ENCODE measurements at places on chromosomes 7 and 10. TPM values are rescaled to one million over a fixed set of nuclear protein-coding genes. Genes with fewer than 3 reads are reported as not detected.

GRCh38 chr10:127094984-127095383 is 101.4 kb downstream of the INSYN2A start:
- DNase-seq, result no peak

- DNase-seq, result peak; percentile 80
Measured at GRCh38 chr10:24706479-24707118, 17.1 kb downstream of the ARHGAP21 start.

- DNase-seq, result no peak
Measured at GRCh38 chr7:57179776-57180415, 47.7 kb upstream of the ZNF479 start.

- peak; percentile 75 for DNase-seq
Measured at GRCh38 chr10:90193240-90193985, 492.0 kb downstream of the KIF20B start.

GRCh38 chr10:85152496-85152895 is 824.1 kb downstream of the CCSER2 start:
- no peak for DNase-seq

LRIT1 gene
- total RNA-seq, result not detected

TDRD1 gene
- 0.06 TPM for total RNA-seq

- DNase-seq, result no peak
Measured at GRCh38 chr10:7070950-7071349, 339.9 kb downstream of the SFMBT2 start.

WNT2 gene
- total RNA-seq, result 0.65 TPM

DNA sequence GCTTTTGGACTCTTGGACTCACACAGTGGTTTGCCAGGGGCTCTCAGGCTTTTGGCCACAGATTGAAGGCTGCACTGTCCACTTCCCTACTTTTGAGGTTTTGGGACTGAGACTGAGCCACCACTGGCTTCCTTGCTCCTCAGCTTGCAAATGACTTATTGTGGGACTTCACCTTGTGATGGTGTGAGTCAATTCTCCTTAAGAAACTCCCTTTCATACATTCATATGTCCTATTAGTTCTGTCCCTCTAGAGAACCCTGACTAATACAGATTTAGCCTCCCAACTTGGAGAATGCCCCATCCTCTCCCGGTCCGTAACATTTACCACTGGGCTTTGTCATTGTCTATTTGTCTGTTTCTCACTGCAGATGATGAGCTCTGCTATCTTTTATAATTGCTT is 52.8 kb upstream of the CUL1 start:
- no peak for DNase-seq

GRCh38 chr7:81420526-81421226 is 349.2 kb downstream of the HGF start:
- no peak for DNase-seq

CYP2E1 gene
- 2.5 TPM for total RNA-seq

RARRES2 gene
- 11.8 TPM for total RNA-seq

DNA sequence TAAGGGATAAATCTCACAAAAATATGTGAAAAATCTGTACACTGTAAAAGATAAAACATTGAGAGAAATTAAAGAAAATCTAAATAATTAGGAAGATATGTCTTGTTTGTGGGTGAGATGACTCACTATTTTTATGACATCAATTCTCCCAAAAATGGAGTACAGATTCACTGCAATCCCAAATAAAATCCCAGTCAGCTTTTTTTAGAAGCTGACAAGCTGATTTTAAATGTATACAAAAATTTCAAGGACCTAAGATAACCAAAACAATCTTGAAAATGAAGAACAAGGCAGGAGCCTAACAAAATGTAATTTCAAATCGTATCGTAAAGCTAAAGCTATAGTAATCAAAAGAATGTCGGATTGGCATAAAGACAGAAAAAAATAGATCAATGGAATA is 458.1 kb downstream of the GRID1 start:
- DNase-seq, result no peak

GRCh38 chr10:51092402-51092801 is 18.1 kb downstream of the PRKG1 start:
- no peak for DNase-seq

ZNF92 gene
- total RNA-seq, result 17.9 TPM

ELN gene
- total RNA-seq, result 0.23 TPM

All from Daoy (cell line).